Right cardiac atrium (tissue), 5 donors: ENCODE measurements at places on chromosomes 7 and 10. TPM values are rescaled to one million over a fixed set of nuclear protein-coding genes. Genes with fewer than 3 reads are reported as not detected.

- DNase-seq = no peak
These were observed 13.6 kb downstream of the PRXL2A start for GRCh38 chr10:80421707-80422536.

DNA sequence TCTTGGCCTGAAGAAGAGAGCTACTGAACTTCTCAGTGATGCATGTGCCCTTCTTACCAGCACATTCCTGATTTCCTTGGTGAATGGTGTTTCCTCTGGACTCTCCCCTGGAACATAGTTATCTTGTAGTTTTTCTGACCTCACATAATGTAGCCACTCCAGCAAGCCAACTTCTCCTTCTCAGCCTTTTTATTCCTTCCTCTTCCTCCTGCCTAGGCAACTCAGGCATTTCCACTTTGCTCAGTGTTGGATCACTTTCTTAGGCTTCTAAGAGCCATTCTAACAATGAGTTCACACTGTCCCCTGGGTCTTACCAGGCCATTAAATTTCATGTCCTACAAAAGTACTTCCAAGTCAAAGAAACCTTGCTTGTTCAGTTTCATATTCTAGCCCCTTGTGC lies 3.6 kb upstream of the PTTG1IP2 start:
- no peak for DNase-seq

DNA sequence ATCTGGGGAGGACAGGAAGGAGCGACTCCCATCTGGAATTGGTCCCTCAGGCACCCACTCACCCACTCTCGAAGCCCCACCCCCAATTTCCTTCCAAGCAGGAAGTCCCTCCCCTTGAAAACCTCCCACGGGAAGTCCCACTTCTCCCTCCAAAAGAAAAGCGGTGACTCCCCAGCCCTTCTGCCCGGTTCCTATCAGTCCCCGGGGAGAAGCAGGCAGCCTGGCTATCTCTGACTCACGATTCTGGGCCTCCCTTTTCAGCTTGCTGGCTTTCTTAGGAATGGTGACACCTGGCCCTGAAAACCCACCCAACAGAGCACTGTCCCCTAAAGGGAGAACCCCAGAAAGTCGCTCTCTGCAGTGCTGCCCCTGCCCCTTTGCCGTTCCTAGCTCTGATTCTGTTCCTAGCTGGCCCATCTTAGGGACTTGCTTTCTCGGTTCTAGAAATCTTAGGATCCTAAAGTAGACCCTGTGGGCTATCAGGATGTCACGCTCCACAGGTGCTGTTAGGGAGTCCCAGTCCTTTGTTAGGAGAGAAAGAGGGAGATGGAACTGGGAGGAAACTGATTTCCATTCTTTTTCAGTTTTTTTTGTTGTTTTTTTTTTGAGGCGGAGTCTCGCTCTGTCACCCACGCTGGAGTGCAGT lies 6.0 kb downstream of the TSC22D4 start:
- DNase-seq = peak; percentile 76

Gene PTF1A
- not detected for total RNA-seq

DNA sequence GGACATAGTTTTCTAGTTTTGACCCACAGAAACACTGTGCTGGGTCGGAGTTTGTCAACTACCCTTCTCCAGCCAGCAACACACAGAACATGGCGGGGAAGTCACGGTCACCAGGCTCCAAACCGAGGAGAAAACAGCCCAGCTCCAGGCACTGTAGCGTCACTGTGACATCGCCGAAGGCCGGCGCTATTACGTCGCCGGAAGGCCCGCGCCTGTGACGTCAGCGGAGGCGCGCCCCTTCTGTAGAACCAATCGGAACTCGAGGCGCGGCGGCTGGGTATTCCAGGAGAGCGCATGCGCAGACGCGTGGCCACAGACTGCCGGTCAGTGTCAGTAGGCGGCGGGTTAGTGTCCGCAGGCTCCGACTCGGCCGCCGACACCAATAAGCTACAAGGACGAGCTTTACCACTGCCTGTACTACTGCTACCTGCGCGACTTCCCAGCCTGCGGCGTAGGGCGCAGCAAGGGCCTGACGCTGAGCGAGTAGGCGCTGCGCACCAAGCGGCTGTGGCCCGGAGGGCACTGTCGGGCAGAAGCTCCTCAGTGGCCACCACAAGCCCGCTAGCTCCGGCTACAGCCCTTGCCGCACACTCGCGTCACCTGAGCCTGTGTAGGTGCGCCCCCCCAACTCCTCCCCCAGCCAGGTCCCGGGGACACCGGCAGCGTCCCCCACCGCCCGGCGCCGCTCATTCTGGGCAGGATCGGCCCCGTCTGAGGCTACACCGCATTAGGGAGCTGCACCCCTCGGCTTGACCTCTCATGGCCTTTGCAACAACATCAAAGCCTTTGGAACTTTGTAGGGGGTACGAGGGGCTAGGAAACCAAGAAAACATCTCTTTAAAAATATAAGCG lies 35.1 kb upstream of the SRRM3 start:
- DNase-seq = peak; percentile 99

- no peak for DNase-seq
These were observed 1094.4 kb upstream of the C7orf33 start for GRCh38 chr7:147496209-147496608.

Gene PTPN12
- total RNA-seq = 55.5 TPM

GRCh38 chr10:26696786-26697162 lies 727 bp upstream of the PDSS1 start:
- DNase-seq = no peak
